Prostate gland (tissue), 2 donors: ENCODE measurements at places on chromosomes 16 and 17.

- no peaks in the 10 kb centered on the region for H3K27me3 ChIP-seq
- H3K36me3 ChIP-seq = peaks cover 11% of the 10 kb centered on the region
- H3K4me1 ChIP-seq = peaks cover 12% of the 10 kb centered on the region
- peak overlapping the region; percentile 96 for H3K27ac ChIP-seq
- DNase-seq = peak; percentile 72
- H3K4me3 ChIP-seq = peak overlapping the region; percentile 78
Observed at GRCh38 chr16:74298104-74298503, 1.5 kb downstream of the PSMD7 start.

DNA sequence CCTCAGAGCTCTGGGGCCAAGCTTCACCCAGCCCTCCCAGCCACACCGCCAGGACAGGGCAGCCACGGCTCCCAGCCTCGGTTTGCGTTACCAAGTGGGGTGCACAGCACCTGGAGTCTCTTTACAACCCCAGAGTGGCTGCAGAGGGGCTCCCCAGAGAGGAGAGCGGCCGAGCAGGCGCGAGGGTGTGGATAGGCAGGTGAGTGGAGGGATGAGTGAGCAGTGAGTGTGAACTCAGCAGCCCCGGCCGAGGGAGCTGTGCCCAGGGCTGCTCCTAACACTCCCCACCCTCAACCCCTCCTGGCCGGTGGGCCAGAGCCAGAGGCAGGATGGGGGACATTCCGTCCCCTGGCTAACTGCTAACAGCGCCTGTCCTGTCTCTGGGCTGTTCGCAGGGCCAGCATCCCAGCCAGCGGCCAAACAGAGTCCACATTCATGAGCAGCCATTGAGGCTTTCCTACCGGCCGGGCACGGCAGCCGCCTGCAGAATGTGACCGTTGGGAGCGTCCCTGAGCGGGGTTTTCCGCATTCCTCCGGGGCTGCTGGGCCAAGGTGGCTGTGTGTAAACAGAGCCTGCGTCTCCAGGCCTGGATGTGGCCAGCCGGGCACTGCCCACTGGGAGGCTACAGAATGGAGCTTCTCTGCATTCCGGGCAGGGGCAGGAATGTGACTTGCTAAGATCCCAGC, 5.3 kb downstream of the ZNF469 start:
- DNase-seq = peak; percentile 84
- peaks cover 4% of the 10 kb centered on the region for H3K4me1 ChIP-seq
- H3K4me3 ChIP-seq = no peak overlapping the region
- no peaks in the 10 kb centered on the region for H3K27me3 ChIP-seq
- no peaks in the 10 kb centered on the region for H3K36me3 ChIP-seq
- H3K27ac ChIP-seq = peak overlapping the region; percentile 62

GRCh38 chr17:50048146-50048720, 7.7 kb upstream of the ITGA3 start:
- no peak for DNase-seq
- H3K27ac ChIP-seq = no peak overlapping the region
- no peak overlapping the region for H3K4me3 ChIP-seq
- H3K36me3 ChIP-seq = no peaks in the 10 kb centered on the region

DNA sequence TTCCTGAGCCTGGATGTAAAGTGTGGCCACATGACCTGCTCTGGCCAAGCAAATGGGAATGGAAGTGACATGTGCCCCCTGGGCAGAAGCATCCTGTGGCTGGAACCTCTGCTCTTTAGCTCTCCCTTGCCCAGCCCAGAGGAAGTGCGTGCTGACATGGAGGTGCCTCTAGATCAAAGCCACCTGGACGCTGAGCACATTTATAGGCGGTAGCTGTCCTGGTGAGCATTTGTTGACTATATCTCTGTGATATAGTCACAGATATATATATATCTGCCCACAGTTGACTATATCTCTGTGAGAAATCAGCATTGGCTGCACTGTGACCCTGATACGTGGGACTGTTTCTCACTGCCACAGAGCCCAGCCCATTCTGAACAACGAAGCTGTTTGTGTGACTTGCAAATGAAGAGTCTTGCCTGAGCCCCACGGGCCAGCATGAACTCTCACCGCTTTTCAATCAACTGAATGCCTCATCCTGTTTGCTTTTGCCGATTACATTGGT, 118.8 kb downstream of the C16orf95 start:
- no peak for DNase-seq
- no peaks in the 10 kb centered on the region for H3K36me3 ChIP-seq
- no peaks in the 10 kb centered on the region for H3K4me1 ChIP-seq
- no peaks in the 10 kb centered on the region for H3K27me3 ChIP-seq

- no peak for DNase-seq
- no peaks in the 10 kb centered on the region for H3K36me3 ChIP-seq
- no peak overlapping the region for H3K4me3 ChIP-seq
- H3K27ac ChIP-seq = no peak overlapping the region
Observed at GRCh38 chr16:89482150-89482816, 8.1 kb downstream of the ANKRD11 start.

DNA sequence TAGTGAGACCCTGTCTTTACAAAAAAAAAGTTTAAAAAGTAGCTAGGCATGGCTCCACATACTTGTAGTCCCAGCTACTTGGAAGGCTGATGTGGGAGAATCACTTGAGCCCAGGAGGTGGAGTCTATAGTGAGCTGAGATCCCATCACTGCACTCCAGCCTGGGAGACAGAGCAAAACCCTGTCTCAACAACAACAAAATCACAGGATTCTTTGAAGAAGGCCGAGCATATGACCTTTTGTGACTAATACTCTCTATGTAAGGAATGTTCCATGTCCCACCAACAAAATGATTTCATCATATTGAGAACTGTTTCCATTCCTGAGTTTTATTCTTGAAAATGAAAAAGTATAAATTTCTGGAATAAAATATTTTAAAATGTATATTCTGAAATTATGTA, 58.9 kb upstream of the EFCAB3 start:
- H3K27me3 ChIP-seq = no peaks in the 10 kb centered on the region
- DNase-seq = no peak
- no peak overlapping the region for H3K27ac ChIP-seq
- H3K4me3 ChIP-seq = no peak overlapping the region

GRCh38 chr16:22380529-22380928, 6.1 kb upstream of the CDR2 start:
- no peaks in the 10 kb centered on the region for H3K36me3 ChIP-seq
- H3K27ac ChIP-seq = no peak overlapping the region
- no peaks in the 10 kb centered on the region for H3K27me3 ChIP-seq
- no peak overlapping the region for H3K4me3 ChIP-seq

GRCh38 chr17:79479876-79480275, 131.0 kb downstream of the RBFOX3 start:
- no peak overlapping the region for H3K27ac ChIP-seq
- peaks cover 4% of the 10 kb centered on the region for H3K27me3 ChIP-seq
- H3K36me3 ChIP-seq = no peaks in the 10 kb centered on the region
- H3K4me1 ChIP-seq = no peaks in the 10 kb centered on the region
- DNase-seq = no peak
- H3K4me3 ChIP-seq = no peak overlapping the region

GRCh38 chr17:3448059-3448665, 14.5 kb upstream of the OR1E2 start:
- no peak for DNase-seq
- H3K4me3 ChIP-seq = no peak overlapping the region
- H3K4me1 ChIP-seq = no peaks in the 10 kb centered on the region
- H3K36me3 ChIP-seq = no peaks in the 10 kb centered on the region
- no peaks in the 10 kb centered on the region for H3K27me3 ChIP-seq
